Panc1 (cell line): ENCODE measurements at places on chromosomes 11 and 22. TPM values are rescaled to one million over a fixed set of nuclear protein-coding genes. Genes with fewer than 3 reads are reported as not detected.

- DNase-seq = no peak
Observed at GRCh38 chr11:103893371-103893770, 143.1 kb upstream of the DDI1 start.

DNA sequence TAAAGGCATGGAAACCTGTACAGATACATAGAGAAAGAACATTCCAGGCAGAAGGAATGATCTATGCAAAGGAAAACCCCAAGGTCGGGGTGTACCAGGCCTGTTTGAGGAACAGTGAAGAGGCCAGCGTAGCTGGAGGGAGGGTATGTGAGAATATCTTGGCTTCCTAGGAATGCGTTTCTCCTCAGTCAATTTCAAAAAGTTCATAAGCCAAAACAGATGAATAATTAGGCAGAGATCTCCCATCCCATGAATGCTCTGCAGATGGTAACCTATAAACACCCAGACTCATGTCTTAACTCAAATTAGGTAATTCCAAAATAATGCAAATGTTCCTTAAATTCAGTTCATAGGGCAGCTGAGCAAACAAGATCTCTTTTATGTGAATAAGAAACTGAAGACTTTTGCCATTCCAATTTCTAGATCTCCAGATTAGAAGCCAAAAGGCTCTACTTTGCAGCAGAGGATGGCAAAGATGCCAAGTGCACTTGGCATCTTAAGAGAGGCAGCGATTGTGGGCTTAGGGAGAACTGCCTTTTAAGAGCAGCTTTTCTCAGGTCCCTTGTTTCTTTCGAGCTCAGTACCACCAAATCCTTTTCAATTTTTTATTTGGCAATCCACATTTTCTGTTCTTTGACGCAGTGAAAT lies 13.2 kb downstream of the FAM118B start:
- DNase-seq = no peak

DNA sequence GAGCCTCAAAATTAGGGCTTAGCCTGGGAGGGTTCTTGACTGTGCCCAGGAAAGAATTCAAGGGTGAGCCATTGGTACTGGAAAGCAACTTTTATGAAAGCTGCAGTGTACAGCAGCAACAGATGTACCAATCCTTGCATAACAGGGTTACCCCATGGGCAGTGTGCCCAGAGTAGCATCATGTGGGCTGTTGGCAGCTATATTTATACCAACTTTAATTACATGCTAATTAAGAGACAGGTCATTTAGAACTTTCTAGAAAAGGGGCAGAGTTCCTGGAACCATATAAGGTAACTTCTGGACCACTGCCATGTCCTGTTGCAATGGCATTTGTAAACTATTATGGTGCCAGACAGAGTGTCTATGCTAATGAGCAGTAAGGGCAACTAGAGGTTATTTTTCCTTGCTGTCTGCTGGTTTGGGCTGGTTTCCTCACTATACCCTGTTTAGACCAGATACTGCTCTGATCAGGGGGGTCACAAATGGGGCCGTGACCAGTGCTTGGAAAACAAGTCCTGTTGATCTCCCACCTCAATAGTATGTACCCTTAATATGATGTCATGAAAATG lies 1120.5 kb upstream of the RAG2 start:
- no peak for DNase-seq

The KRTAP5-7 gene
- total RNA-seq = not detected

GRCh38 chr11:71505781-71506180 lies 21.3 kb upstream of the KRTAP5-7 start:
- DNase-seq = no peak

GRCh38 chr22:50296658-50297490 lies 10.6 kb downstream of the PLXNB2 start:
- no peak for DNase-seq

The RAB3IL1 gene
- total RNA-seq = 8.9 TPM
